ENCODE measurements at places on chromosomes 12 and 14.

DNA sequence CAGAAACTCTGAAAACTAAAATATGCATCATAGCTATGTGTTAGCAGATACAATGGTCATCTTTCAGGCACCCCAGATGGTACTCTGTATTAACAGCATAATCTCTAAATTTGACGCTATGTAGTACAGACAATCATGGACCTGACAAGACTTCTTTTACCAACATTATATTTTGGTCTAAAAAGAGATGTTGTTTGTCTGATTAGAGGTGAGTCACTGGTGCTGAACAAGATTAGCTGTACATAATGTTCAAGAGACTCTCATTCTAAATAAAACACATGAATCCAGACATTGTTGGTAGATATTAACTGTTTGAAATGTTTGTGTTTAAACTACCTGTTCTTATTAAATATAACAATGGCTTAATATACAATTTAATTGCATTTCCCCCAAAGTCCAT is 146.4 kb upstream of the LMNTD1 start:
- peak; percentile 17 for DNase-seq

DNA sequence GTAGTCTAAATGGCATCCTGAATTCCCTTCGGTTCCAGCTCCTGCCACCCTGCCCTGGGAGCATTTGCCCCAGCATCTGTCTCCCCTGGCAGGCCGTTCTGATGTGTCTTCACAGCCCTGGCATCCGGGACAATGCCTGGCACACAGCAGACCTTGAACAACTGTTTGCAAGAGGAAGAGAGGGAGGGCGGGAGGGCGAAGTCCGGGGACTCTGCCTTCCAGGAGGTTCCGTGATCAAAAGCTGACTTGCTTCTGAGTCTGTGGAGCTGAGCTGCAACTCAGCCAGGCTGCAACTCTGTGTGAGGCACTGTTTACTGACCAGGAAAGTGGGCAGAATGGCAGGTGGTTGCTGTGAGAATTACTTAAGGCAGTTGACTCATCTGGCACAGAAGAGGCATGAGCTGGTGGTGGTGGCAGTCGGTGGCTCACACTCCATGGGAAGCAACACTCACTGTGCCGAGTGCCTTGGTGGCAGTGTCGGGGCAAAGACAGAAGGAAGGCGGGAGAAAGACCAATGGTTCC is 61.1 kb upstream of the DLK1 start:
- no peak for DNase-seq

- no peak for DNase-seq
Measured at GRCh38 chr12:27979145-27979544, 6.6 kb upstream of the PTHLH start.

DNA sequence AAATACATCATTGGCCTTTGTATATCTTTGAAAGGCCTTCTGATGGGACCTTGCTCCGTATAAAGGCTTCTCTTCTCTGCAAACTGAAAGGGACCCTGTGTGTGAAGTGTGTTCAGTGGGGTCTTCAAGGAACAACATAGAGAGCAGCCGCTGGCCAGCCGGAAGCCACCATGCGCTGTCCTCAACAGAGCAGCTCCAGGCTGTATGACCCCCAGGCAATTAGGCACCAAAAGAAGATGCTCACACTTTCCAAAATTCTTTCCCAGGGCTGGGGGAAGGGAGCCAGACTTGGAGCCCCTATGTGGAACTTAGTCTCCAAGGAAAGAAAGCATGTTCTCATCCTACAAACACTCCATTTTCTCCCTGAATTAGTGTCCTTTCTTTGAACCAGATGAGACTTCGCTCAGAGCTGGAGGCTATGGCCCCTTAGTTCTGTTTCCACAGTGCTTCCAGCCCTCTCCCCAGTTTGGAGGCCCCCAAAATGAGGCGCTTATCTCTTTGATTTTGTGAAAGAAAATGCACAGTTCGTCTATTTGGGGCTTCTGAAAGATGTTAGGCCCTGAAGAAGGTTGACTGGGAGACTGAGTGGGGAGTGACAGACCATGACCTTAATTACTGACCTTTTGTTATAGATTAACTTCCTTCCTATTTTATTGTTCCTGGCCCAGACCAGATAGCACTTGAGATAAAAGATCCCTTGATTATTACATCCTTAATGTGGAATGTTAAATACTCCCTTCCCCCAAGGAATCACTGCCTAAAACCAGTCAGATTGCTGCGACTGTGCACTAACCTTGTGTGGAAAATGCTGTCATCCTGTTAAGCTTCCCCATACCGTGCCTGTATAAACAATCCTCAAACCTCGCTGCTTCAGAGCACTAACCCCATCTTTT is 128.3 kb upstream of the FGD4 start:
- peak; percentile 35 for DNase-seq

- no peak for DNase-seq
Measured at GRCh38 chr14:21974741-21975140, 301.1 kb upstream of the OR4E1 start.

- no peak for DNase-seq
Measured at GRCh38 chr14:93156693-93157369, 27.9 kb downstream of the MOAP1 start.

DNA sequence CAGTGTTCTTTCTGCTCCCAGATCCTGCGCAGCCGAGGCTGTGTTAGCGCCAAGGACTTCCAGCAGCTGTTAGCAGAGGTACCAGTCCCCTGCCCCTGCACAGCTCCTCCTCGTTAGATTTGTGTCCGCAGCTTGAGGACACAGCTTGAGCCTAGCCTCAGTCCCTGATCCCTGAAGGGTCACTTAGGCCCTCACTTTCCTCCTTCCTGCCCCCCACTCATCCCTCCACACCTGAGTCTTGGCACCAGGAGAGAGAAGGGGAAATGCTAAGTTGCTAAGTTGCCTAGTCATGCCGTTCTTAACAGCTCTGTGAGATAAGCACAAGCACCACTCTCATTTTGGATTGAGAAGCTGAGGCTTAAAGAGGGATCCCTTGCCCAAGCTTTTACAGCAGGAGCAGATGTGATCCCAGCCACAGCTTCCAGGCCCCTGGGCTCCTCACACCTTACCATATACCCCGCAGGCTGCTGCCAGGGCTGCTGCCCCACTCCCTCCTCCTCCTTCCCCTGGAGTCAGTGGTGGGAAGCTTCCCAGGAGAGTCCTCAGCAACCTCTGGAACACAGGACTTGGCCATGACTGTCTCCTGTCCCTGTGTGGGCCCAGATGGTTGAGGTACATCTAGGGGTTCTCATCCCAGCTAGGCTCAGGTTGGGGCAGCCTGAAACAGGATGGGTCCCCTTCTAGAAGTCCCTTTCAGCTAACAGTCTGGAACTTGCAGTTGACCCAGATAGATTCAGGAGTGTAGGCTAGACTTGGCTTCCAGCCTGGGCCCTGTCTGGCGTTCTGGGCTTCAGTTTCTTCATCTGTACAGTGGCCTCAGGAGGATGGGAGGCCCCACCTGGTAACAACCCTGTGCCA is 975 bp downstream of the OGFOD2 start:
- DNase-seq = peak; percentile 26

- no peak for DNase-seq
Measured at GRCh38 chr14:61559641-61560201, 135.6 kb upstream of the HIF1A start.

GRCh38 chr14:78491048-78491447 is 320.9 kb downstream of the NRXN3 start:
- DNase-seq = no peak

- no peak for DNase-seq
Measured at GRCh38 chr14:102195446-102195845, 55.7 kb downstream of the WDR20 start.

GRCh38 chr12:64814432-64814831 is 10.0 kb upstream of the TBC1D30 start:
- no peak for DNase-seq

DNA sequence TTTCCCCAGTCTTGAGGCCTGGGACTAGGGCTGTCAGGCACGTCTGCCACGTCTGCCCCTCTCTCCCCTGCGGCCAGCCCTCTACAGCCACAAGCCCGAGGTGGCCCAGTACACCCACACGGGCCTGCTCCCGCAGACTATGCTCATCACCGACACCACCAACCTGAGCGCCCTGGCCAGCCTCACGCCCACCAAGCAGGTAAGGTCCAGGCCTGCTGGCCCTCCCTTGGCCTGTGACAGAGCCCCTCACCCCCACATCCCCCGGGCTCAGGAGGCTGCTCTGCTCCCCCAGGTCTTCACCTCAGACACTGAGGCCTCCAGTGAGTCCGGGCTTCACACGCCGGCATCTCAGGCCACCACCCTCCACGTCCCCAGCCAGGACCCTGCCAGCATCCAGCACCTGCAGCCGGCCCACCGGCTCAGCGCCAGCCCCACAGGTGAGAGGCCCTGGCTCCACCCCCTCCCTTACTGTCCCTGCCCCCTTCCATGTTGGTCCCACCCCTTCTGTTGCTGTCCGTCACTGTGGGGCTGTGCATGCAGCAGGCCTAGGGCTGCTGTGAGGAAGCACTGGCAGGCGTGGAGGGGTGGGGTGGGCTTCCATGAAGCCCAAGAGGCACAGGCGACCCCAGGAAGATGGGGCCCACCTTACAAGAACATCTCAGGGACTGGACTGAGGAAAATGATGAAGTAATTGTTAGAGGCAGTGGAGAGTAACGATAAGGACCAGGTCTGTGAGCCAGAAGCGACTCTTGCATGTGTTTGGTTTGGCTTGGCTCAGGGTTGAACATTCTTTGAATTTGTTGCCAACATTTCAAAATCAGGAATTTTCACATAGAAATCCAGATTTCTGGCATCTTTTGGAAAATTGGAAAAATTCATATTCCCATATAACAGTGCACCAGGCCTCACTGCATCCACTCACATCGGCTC is 16.8 kb downstream of the C12orf43 start:
- DNase-seq = no peak

DNA sequence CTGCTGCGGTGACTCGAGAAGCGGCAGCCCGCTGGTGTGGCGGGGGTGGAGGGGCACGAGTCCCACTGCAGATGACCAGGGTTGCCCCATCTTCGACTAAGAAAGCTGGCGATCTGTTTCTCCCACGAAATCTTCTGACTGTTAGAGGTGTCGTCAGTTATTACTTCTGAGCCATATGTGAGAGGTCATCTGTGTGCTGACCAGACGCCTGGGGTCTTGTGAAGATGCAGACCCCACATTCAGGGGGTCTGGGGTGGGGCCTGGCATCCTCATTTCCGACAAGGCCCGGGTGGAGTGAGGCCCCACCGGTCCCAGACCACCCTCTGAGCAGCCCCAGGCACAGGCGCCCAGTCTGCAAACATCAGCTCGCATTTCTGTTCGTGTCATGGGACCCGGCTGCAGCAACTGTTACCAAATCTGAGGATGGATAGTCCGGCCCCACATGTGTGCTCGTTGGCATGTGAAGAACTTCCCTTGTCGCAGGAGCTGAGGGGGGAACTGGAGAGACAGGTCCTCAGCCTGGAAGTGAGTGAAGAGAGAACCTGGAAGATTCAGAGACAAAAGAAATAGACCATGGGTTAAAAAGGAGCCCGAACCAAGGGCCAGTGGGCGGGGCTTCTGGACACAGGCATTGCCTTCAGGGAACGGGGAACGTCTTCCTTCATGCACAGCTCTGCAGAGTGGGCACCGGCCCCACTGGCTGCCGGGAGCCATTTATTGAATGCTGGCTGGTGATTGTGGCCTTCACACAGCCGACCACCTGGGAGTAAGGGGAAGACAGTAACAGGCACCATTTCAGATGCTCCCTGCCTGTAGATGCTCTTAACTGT is 135.2 kb downstream of the ADGRD1 start:
- DNase-seq = no peak

- peak; percentile 6 for DNase-seq
Measured at GRCh38 chr14:51147183-51147582, 52.3 kb upstream of the TRIM9 start.

GRCh38 chr12:93318720-93319522 is 58.8 kb upstream of the NUDT4 start:
- no peak for DNase-seq

Measured in ELR (cell line).